ENCODE measurements at places on chromosomes 6 and 20.
A peak's percentile ranks its signal among the peaks of the same experiment; 100 is the strongest.

- DNase-seq = no peak
Measured at GRCh38 chr6:118882314-118882905, 11.5 kb upstream of the ASF1A start.

- no peak for DNase-seq
Measured at GRCh38 chr20:16147216-16147615, 426.0 kb downstream of the KIF16B start.

- DNase-seq = no peak
Measured at GRCh38 chr6:111027219-111027618, 45.4 kb downstream of the RPF2 start.

GRCh38 chr20:3786126-3786484 lies 435 bp downstream of the CENPB start:
- DNase-seq = no peak

- DNase-seq = no peak
Measured at GRCh38 chr6:1763404-1763803, 153.7 kb downstream of the FOXC1 start.

DNA sequence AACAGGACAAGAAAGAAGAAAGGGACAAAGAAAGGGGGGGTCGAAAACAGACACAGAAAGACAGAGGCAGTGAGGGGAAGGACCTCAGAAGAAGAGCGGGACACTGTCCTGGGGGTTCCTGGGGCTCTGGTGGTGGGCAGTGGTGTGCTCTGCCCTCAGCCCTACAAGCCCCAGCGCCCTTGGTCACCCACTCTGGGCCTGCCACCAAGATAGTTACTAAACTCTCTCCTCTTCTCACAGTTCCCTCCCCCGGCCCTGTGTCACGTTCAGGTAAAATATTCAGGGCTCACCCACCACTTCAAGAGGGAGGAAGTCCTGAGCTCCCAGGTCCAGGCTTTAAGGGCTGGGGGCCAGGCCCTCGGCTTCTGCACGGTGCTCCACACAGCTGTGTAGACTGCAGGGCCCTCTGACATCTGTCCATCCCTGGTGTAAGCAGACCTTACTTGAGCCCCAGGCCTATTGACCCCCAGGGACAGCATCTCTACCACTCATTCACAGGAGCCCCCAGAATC lies 87.4 kb downstream of the MRPL14 start:
- DNase-seq = no peak

DNA sequence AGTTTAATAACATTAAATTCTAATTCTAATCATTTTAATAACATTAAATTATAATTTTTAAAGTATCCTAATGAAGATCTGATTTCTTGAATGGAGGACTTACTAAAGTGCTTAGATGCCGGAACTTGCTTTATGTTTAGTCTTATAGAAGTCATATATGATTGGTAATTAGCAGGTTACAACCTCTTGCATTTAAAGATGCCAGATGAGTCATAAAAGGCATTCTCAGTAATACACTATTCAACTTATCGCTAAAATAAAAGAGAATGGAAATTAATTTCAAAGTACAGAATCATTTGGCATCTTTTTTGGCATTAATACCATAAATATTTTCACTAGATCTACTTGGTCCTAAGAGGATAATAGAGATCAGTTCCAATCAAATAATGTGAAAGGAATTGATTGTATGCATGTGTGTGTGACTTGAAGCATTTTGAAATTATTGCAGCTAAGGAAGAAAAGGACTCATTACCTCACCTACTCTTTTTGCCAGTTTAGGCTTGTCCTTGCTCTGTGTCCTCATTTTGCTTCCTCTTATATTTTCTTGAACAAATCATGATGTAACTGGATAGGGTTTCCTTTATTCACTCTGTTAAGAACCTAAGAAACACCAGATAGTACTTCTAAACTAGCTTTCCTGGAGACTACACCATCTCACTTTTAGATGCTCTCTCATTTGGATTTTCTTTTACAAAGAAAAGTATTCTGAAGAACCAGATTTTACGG lies 2.7 kb downstream of the COL21A1 start:
- no peak for DNase-seq

DNA sequence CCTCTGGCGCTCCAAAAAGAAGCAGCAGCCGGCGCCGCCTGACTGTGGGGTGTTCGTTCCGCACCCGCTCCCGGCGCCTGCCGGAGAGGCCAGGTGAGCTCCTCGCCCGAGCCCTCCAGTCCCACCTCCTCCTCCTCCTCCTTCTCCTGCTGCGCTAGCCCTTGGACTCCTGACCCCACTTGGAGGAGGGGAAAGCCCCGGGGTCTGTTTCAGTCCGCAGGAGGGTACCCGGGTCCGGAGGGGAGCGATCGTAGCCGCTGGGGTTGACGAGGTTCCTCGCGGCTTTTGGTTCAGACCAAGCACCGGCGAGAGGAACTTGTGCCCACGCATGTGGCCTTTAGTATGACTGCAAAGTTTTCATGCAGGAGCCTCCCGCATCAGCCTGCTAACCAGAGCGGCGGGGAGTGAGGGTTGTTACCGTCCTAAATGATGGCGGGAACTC lies 493 bp downstream of the CRYBG1 start:
- no peak for DNase-seq

DNA sequence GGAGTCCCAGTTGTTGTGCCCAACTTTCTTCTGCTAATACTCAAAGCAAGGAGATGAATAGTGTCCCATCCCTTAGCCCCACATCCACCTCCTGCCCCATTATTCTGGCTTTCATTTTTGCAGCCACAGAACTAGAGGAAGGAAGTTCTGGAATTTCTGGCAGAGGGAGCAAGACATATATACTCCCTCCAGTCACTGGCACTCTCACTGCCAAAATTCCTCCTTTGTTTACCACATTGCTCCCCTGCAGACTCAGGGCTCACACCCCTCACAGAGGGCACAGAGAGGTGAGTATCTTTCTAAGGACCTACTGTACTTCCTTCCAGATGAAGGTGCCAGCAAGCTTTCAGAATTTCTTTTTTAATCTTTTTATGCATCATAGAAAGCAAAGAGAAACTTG lies 168.0 kb upstream of the ID4 start:
- DNase-seq = no peak

GRCh38 chr6:81900616-81901015 lies 148.1 kb upstream of the TENT5A start:
- DNase-seq = no peak

- DNase-seq = no peak
Measured at GRCh38 chr6:119858901-119859300, 509.3 kb upstream of the MAN1A1 start.

DNA sequence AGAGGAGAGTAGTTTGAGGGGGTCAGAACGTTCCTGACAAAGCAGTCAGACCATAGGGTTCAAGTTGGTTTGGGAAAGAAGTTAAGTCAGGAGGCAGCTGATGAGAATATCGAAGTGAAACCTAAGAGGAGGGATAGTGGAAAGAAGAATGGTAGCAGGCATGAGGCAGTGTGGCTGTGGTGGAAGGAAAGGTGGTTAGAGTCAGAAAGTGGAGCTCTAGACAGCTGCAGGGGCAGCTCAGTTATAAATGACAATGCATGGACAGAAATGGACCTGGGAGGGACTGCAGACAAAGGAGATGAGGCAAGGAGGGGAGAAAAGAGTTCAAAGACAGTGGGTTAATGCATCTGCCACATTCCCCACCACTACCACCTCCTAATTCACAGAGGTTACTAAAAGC lies 66.6 kb downstream of the SMLR1 start:
- no peak for DNase-seq

- no peak for DNase-seq
Measured at GRCh38 chr20:55649254-55649653, 356.1 kb downstream of the CBLN4 start.

DNA sequence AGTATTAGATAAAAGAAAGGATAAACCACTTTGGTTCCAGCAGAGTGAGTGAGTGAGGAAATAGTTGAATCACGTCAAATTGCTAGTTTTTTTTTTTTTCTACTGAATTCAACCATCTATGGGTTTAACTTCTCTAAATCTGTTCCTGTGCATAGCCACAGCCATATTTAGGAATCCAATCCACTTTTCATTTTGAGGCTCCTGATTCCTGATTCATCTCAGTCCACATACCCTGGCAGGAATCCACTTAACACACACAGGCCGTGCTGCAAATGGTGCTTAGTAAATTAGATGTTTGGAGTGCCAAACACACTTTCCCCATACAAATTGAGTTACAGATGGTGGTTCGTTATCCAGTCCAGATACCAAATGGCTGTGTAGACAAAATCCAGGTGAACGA lies 220.3 kb downstream of the ALDH8A1 start:
- DNase-seq = no peak

DNA sequence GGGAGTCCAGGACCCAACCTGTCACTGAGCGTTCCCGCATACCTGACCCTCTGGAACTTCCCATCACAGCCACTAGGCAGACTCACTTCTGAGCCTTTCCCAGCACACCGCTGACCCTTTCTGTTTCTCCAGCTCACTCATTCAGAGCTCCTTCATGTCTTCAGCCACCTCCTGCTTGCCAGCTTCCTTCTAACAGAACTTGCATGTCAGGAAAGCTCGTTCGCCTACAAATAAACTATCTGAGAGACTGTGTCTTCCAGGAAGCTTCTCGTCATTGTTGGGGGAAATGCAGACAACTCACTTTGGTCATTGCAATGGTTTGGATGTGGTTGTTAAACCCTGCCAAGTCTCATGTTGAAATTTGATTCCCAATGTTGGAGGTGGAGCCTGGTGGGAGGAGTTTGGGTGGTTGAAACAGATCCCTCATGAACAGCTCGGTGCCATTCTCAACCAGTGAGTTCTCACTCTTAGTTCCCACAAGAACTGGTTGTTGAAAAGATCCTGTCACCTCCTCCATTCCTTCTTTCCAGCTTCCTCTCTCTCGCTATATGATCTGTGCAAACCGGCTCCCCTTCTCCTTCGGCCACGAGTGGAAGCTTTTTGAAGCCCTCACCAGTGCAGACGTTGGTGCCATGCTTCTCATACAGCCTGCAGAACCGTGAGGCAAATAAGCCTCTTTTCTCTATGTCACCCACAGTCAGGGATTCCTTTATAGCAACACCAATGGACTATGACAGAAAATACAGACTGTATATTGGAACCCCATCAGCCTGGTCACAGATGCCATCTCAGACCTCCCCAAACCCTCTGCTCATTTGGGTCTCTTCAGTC lies 1.4 kb upstream of the MUC21 start:
- no peak for DNase-seq

GRCh38 chr20:43812216-43812615 lies 85.4 kb upstream of the GTSF1L start:
- DNase-seq = no peak

DNA sequence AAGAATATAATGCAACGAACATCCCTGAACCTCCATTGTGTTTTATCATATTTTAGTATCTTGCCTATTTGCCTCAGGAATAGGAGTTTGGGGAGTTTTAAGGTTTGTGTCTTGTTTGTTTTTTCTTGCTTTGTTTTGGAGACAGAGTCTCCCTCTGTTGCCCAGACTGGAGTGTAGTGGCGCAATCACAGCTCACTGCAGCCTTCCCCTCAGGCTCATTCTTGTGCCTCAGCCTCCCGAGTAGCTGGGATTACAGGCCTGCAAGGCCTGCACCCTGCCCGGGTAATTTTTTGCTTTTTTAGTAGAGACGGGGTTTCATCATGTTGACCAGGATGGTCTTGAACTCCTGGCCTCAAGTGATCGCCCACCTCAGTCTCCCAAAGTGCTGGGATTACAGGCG lies 63.3 kb upstream of the CARMIL1 start:
- DNase-seq = no peak

DNA sequence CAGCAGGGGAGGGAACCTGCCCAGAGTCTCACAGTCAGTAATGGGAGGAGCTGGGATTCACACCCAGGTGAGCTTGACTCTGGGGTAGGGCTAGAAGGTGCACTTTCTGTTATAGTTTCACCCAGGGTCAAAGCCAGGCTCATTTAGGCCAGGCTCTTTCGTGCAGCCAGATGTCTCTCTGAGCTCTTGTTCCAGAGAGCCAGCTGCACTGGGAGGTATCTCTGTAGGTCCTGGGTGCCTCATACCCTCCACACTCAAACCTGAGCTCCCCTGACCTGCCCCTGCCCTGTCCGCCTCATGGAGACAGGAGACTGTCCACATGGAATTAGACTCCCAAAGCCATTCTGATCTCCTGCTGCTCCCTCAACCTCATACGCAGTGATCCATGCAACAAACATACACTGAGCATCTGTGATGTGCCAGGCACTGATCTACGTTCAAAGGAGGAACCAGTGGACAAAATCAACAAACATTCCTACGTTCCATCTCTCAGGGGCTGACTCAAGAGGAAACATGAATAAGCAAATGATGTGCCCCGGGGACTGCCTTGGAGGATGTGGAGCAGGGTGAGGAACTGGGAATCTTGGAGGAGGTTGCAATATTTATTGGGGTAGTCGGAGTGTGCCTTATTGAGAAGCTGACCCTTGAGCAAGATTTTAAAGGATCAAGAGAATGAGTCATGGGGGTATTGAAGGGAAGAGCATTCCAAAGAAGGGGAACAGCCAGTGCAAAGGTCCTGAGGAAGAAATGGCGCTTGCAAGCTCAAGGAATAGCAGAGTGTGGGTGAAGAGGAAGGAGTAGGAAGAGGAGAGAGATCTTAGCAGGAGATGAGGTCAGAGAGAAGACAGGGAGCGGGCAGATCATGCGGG lies 71.3 kb upstream of the TOX2 start:
- DNase-seq = peak; percentile 25

DNA sequence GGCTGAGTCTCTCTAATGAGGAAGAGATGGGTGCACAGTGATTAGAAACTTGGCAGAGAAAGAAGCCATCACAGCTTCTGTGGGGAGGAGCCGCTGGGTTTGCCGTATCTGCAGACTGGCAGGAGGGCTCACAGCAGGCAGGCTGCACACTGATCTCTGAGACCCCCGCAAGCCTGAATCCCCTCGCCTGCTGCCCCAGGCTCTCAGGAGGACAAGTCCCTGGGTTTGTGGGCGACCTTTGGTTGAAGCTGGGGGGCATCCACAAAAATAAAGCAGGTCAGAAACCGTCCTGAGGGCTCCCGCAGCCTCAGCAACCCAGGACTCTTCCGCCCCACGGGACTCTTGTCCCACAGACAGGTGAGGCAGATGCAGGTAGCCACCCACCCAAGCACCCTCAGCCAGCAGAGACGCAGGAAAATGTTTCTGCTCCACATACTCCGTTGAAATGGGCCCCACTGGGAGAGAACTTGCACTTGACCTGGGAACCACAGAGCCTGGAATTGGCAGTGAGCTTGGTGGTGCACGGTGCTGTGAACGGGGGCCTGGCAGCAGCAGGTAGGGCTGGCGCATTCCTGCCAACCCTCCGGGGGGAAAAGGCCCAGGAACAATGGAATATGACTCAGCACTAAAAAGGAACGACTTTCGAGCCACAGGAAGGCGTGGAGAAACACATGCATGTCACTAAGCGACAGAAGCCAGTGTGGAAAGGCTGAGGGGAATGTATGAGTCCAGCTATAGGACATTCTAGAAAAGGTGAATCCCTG lies 89.9 kb downstream of the YTHDF1 start:
- DNase-seq = no peak

GRCh38 chr20:2300420-2300819 lies 4.6 kb downstream of the TGM3 start:
- DNase-seq = no peak
